ENCODE measurements at places on chromosomes 12 and 14. TPM values are rescaled to one million over a fixed set of nuclear protein-coding genes. Genes with fewer than 3 reads are reported as not detected.

LRP1-AS gene
- total RNA-seq, result not detected

- DNase-seq, result no peak
These were observed 470.9 kb upstream of the STXBP6 start for GRCh38 chr14:25520821-25521220.

ARHGDIB gene
- 23.5 TPM for total RNA-seq

GRCh38 chr12:61780435-61780834, 479.8 kb upstream of the USP15 start:
- no peak for DNase-seq

GRCh38 chr14:23094666-23095195, at the start of gene ACIN1:
Gene ACIN1, minus strand, starts transcription at chr14:23095136. Its CDS starts 24 bp downstream, at chr14:23095112.
- peak; percentile 76 for DNase-seq

DNA sequence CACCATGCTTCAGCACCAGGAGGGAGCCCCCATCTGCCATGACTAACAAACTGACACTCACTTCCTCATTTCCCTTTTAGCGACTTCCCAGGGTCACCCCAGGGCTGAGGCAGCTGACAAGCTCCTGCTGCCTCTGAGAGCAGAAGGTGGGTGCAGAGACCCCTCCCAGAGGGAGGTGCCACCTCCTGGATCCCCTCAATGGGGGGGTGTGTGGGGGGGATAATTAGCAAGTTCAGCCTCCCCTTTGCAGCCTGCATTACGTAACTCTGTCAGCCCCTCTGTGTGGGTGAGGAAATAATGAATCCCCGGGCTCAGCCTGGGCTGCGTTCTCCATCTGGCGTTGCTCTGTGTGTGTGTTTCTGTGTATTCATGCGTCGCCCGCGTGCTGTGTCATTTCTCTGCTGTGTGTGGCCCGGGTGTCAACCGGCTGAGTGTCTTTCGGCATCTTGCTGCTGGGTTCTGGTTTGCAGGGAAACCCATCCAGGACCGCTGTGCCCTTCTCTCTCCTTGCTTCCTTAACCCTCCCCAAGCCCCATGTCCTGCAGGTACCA, 28.0 kb downstream of the NOS1 start:
- DNase-seq, result no peak

DNA sequence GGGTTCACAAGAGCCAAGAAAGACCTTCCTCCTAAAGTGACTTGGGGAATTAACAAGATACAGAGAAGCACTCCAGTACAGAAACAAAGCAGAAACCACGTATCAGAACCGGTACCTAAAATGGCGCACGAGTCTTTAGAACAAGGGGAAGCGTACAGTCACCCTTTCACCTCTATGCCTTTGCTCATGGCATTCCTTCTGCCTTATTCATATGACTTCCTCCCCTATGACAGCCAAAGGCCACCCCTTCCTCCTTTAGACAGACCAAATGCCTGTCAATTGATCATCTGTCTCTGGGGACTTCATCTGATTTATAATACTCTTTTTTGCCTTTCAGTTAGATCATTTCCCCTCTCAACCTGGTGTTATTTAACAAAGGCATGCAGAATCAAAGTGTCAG, 89.5 kb upstream of the OSBPL8 start:
- no peak for DNase-seq

All from left colon (tissue), 2 donors.